GM19239 (cell line): ENCODE measurements at places on chromosomes 13 and 19.

- DNase-seq = no peak
Observed at GRCh38 chr13:38167164-38167822, 182.4 kb upstream of the UFM1 start.

DNA sequence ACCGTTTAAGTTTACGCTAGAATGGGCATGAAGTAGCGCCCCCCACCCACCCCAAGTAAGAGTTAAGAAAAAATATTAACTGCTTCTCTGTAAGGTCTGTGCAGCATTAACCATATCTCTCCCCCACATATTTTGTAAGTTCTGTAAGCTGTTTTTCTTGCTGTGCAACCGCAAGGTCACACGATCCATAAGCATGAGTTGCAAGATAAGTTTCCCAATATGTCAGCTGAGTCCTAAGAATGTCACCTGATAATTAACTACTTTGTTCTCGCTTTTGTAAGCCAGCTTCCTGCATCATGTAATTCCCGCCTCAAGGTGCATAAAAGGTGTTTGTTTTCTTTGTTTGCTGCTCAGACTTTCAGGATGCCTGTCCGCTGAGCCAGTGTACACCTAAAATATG lies 187.0 kb downstream of the MYO16 start:
- no peak for DNase-seq

DNA sequence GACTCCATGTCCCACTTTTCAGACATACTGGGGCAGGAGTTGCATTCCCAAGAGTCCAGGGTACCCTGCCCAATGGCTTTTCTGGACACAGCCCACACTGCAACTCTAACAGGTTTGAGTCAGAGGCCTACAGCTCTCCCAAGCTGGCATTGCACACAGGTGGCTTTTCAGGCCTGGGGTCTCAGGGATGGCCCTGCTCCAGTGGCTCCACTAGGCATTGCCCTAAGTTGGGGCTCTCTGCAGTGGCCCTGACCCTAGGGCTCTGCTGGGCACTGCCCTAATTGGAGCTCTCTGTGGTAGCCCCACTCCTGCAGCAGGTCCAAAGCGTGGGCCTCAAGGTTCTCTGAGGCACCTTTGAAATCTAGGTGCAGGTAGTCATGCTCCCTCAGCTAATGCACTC lies 408.8 kb downstream of the SUCLA2 start:
- no peak for DNase-seq

- DNase-seq = no peak
Observed at GRCh38 chr13:113817860-113818691, 45.8 kb downstream of the GAS6 start.

DNA sequence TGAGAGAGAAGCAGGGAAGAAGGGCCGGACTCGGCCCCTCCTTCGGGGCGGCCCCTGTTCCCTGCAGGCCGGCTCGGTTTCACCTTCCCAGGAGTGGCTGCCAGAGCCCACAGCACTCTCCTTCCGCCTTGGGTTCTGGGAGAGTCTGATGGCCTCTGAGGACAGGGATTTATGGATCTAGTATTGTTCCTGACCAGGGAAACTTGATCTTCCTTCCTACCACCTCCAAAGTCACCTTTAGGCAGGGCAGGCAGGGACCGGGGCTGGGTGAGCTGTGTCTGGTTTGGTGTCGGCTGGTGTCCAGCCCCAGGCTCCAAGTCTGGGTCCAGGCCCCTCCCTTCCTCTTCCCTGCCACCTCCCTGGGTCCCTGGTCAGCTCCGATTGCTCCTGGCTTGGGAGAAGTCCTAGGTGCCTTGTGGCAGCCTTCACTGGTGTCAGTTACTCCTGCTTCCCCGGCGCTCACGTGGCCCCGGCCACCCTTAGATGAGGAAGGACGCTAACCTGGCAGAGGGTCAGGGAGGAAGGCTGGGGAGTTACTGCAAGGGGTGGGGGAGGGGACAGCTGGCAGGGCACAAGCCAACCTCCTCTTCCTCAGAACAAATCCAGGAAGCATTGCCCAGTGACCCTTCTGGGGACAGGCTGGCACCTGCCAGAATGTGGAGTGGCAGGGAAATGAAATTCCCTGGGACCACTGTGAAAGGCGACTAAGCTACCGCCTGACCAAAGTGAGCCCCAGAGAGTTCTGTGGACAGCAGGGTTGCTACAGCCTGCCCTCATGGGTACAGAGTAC lies 18.8 kb downstream of the RFX1 start:
- DNase-seq = no peak
